ENCODE measurements at places on chromosomes 3 and 15.

- no peak for DNase-seq
Measured at GRCh38 chr3:143825513-143825912, 22.8 kb downstream of the SLC9A9 start.

DNA sequence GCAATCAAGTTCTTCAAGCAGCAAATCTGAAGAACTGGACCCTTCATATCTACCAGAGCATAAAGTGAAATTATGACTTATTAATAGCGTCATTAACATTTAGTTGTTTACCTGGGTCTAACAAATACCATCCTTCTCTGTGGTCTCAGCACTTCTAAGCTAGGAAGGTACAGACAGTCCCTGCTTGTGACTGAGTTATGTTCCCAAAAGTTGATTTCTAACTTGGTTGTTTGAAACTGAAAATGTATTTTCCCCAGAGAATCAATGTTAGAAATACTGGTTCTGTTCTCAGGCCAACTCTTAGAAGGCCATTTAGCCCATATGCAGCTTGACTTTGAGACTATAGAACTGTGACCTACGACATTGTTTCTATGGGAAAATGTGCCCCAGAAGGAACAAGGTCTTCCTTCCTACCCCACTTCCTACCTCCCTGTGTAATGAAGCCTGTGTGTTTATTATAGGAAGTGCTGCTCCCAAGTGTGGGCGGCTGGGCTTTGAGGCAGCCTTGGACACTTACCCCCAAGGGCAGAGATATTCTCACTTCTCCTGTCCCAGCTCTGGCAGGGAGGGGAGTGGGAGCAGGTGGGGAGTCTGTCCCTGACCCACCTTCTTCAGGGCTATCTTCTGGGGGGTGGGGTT, 12.2 kb upstream of the MAPK6 start:
- no peak for DNase-seq

- DNase-seq: peak; percentile 84
Measured at GRCh38 chr3:192917404-192918274, at the start of gene MB21D2. MB21D2 (minus strand) TSS chr3:192917856; CDS start chr3:192917840, 16 bp downstream.

DNA sequence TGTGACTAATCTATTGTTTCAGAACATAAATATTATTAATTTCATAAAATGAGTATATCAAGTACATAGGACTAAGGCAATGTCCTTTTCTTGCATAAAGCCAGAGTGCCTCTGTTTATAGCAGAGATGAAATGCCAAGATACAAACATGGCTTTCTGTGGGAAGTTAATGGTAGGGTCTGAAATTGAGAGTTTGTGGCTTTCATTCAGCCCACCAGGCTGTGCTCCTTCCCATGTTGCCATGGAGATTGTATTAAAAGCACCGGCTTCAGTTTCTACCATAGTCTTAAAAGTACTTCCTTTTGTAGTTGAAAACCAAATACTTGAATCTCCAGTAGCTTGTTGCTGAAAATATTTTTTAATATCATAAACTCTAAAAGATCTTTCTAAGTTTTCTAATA, 114.0 kb downstream of the LRRC28 start:
- DNase-seq: no peak

DNA sequence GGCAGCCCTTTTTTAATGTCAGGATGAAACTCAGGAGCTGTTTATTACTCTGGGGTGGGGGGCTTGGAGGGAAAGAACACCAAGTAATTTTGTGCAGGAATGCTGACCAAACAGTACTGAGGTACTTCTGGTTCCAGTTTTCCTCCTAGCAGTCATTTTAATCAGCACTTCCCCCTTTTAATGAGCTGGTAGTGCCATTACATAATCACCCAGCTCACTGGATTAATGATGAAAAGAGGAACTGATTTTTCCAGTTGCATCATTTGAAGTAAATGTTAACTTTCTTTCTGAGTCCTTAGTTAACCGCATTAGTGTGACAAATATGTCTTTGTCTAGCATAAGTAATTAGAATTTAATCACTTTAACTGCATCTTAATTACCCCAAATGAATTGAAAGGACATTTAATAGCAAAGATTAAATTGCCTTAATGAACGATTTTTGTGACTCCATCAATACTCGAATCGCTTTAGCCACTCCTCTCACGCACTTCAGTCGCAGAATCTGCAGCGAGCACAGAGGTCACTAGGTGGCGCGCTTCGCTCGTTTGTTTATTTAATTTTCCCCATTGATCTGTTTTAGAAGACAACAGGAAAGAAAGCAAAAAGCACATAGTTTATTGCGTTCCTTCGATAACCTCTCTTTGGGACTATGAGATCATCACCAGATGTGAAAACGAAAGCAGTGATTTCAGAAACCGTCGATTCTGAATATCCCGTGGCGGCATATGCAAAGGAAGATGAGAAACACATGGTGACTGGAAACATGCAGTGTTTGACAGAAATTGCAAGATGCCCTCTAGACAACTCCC, 9.8 kb downstream of the ONECUT1 start:
- no peak for DNase-seq

DNA sequence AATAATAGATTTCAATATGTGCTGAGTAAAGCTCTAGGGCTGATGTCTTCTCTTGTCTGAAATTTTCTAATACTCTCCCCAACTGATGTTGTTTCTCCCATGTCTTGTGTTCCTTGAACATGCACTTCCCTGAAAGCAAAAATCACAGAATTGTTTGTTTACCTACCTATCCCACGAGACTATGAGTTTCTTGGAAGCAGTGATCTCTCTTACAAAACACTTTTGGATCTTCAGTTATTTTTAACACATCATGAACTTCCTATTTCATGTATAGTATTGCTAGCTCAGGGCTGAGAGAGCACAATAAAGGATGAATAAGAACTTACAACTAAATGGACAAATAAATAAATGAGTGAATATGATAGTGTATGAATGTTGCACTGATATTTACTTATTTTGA, 365.0 kb downstream of the ROBO2 start:
- no peak for DNase-seq

DNA sequence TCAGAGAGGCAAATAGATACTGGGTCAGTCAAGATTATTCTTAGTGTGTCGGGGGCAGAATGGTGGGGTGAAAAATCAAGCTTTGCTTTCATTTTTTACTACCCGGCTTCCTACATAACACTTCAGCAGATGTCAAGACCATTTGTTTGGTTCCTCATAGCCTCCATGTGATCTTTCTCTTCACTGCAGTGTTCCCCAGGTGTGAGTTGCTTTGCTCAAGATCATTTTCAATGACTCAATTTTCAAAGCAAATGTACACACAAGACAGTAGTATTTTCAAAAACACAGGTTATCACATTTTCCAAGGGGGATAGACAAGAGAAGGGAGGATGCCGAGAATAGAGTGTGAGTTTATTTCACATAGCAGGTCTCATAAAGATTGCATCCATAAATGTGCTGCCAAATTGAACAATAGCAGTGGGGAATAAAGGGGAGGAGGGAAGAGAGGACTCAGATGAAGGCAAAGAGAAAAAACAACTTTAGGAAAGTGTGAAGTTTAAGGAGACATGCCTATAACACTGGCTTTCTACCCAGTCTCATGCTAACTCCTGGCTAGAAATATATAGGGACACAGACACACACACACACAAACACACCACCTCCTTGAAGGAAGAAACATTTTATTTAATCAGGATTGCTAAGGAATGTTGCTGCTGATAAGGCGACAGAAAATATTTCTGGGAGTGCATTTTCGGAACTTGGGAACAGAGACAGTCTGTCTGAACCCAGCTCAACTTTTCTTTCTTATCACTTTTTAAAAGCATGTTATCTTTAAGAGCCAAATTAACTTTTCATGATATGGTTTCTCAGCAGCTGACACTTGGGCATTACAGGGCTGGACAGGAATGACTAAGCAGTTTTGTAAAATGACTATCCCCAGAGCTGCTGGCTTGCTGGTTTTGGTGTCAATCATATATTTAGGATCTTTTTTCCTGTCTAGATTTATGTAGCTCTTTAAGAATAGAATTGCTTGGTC, 402.4 kb downstream of the RBMS3 start:
- no peak for DNase-seq

GRCh38 chr3:188749010-188749617, 422.7 kb upstream of the TPRG1 start:
- no peak for DNase-seq

GRCh38 chr3:171643681-171644080, 166.6 kb downstream of the PLD1 start:
- DNase-seq: no peak

All from suprapubic skin (tissue), 4 donors.